Femur (tissue), 1 donor: ENCODE measurements at places on chromosomes 5 and 9.

GRCh38 chr5:73946278-73946677, 320.3 kb downstream of the ARHGEF28 start:
- no peak for DNase-seq

- DNase-seq: peak; percentile 46
Observed at GRCh38 chr9:109401169-109401989, 80.5 kb upstream of the EPB41L4B start.

GRCh38 chr9:74132986-74133385, 364.1 kb upstream of the RORB start:
- DNase-seq: no peak

DNA sequence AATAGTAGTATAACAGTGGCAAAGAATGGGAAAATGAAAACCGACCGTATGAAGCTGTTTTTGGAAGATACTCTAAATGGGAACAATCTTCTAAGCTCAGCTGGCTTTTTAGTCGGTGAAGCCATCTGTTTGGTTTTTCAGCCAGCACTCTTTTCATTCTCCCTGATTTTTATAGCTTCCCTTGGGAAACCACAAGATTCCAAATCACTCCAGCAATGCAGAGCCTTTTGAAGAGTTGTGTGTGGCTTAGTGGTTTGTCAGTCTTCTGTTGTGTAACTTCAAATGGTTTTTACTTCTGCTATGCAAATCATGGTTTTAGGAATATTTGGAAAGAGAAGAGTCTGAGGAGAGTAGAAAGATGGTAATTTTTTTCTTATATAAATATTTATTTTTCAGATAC, 180.7 kb downstream of the KDM4C start:
- peak; percentile 47 for DNase-seq

DNA sequence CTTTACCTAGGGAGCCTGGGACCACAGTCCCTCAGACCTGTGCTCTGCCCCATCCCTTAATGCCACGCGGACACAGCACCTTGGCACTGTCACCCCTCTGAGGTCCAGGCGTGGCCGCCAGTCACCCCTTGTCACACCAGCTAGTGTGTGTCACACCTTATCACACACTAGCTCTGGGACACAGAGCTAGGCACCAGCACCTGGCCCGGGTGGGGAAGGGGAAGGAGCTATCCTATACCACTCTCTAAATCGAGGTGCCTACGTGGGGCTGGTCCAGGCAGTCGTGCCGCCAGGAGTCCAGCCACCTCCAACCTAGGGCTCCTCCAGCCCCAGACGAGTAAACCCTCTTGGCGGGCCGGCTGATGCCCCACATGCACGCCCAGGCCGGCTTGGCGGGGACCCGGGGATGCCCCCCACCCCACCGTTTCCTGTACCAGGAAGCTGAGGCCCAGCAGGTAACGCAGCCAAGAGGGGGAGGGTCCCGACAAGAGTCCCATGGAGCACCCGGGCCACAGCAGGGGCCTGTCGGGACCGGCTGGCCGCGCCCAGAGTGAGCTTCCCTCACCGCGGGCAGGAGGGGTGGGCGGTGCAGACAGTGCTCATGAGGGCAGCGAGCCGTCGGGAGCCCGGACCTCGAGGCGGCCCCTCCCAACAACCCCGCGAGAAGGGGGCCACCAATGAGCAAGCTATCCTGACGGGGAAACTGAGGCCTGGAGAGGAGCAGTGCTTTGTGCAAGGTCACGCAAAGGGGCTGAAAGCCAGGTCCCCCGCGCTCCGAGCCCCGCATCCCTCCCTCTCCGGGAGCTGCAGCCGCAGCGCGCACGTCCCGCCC, 550 bp downstream of the CORO2A start:
- no peak for DNase-seq
